C1 segment of cervical spinal cord (tissue), 14 donors: ENCODE measurements at places on chromosomes 13 and 19.

- DNase-seq = no peak
These were observed 9.0 kb upstream of the ACTN4 start for GRCh38 chr19:38638461-38638860.

- DNase-seq = no peak
These were observed 3.5 kb downstream of the USP12 start for GRCh38 chr13:27168086-27168485.

DNA sequence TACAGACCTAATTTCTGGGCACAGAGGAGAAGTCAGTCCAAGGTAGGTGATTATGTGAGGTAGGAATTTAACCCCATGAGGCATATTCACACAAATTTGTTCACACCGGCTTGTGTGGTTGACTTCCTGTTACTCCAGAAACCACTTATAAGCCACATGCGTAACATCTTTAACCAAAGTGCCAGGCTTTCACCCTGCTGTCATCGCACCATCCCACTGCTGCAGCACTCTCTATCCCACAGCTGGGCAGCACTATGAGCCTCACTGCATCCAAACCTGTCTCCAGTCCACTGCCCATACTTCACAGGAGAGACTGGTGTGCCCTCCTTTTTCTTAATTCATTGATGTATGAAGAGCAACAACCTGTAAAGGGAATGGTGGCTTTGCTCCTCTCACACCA lies 128.2 kb upstream of the ARGLU1 start:
- no peak for DNase-seq

DNA sequence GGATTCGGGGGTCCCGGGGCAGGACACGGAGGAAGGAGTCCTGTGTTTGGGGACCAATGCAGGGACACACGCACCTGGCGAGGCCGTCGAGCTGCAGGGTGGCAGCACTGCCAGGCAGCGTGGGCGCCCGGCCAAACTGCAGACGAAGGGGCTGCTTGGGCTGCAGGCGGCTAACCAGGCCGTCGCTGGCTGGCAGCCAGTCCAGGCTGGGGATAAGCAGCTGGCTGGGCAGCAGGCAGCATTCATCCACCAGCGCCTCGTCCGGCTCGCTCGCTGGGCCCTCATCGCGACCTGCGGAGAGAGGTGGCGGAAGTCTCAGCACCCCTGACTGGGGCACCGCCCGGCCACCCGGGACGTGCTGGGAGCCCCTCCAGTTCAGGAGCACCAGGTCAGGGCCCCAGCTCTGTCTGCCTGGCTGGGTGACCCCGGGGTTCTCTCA lies 11.5 kb downstream of the CFD start:
- no peak for DNase-seq

DNA sequence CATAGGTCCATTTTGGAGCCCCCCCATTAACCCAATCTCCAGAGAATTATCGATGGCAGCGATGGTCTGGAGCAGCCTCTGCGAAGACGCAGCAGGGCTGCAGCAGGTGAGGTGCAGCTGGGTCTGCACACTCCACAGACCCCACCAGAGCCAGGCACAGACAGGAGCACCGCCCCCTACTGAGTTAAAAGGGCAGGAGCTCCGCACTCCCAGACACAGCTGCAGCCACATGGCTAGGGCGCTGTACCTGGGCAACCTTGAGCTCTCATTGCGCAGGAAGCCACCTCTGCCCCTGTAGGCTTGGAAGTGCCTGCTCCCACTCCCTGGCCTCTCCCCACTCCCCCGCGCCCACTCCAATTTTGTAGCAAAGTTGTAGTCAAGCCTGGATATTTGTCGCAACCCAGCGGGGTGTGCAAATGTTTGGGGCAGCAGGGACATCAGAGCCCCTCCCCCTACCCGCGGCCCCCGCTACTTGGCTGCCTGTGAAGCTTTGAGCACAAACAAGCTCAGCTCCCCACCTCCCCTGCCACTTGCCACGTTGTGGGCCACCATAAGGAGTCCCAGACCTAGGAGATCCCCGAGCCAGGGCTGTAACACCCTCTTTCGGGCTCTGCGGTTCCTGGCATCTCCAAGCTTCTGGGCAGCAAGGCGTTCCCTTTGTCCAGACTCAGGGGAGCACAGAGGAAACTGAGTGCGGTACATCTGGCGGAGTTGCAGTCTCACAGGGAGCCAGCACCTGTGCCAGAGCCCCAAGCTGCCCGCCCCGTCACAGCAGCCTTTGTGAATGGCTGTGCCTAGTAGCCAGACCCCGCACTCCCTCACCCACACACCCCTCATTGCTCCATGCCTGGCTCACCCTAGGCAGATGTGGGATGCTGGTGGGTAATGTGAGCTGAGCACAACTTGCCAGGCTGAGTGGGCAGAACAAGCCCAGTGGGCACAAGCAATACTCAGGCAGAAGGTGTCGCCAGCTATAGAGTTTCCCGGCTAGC lies 949.7 kb upstream of the SLITRK1 start:
- no peak for DNase-seq
